NCI-H2081 (cell line): ENCODE measurements at places on chromosomes 3 and 15.

GRCh38 chr3:129343643-129344360 lies 65.1 kb downstream of the HMCES start:
- DNase-seq, result no peak

GRCh38 chr3:9552252-9552999 lies 1.2 kb downstream of the LHFPL4 start:
- peak; percentile 15 for DNase-seq

DNA sequence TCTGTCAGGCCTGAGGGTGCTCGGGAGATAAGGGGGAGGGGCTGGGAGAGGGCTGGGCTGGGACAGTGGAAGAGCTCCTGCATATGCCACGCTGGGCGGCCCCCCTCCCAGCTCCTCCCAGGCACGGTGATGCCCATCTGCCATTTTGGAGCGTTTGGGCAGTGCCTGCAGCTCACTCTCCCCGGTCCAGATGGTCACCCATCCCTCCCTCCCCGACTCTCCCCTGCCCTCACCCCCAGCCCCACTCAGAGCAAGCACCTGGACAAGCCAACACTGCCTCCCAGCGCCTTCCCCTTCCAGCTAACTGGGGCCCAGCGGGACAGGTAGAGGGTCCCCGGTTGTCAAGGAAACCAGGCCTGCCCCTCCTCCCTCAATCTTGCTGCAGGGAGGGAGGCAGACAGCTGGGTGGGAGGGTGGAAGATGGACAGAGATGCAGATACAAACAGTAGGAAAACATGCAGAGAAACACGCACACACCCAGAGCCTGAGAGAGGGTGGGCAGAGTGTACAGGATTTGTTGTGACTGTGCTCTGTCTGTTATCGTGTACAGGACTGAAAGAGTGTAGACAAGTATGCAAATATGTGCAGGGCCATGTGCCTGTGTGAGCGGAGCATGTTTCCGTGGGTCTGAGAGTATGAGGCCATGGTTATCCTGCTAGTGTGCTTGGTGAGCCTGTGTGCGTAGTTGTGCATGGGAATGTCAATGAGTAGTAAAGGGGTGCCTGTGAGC lies 17.5 kb upstream of the CORO2B start:
- no peak for DNase-seq

DNA sequence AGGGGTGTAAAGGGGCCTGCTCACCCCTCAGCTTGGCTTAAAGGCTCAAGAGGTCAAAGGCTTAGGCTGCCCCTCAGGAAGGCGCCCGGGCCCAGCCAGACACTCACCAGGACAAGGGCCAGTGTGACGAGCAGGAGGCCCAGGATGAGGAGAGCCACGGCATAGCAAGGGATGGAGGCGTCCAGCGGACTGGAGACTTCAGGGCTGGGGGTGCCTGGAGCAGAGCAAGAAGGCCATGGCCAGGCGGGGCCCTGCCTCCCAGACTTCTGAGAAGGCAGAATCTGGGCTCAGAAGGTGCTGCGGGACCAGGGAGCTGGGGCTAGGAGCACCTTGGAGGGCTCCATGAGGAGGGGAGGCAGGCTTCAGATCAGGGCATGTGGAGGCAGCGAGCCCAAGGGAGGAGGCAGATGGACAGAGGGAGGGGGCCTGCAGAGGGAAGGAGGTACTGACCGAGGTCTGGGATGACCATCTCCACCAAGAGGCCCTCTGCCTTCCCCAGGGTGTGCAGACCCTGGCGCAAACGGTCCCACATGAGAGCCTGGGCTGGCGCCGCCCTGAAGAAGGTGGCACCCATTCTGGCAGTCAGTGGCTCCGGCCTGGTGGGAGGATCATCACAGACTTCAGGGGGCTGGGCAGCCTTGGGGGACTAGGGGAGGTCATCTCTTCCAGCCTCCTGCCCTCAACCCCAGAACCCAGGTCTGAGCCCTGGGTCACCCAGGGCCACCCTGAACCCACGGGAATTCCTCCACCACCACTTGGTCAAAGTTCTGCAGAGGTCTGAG lies 24.5 kb downstream of the C15orf39 start:
- DNase-seq, result no peak
